AG08395 (cell line): ENCODE measurements at places on chromosomes 7 and 10.

DNA sequence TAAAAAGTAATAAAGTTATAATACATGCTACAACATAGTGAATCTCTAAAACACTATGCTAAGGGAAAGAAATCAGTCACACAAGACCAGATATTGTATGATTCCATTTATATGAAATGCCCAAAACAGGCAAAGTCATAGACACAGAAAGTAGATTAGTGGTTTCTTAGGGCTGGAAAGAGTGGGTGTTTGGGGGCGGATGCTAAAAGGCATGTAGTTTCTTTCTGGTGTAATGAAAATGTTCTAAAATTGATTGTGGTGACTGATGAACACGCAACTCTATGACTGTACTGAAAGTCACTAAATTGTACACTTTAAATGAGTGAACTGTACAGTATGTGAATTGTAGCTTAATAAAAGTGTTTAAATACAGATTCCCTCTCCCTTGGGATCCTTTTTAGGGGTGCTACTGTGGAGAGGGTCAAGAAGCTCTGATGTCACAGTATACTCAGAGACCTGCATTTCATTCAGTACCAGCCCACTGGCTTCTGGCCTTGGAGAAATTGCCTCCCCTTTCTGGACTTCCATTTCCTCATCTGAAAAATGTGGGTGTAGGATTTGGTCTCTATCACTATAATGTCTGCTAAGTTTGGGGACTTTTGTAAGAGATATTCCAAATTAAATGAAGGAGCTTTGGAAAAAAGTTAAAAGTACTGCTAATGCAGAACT, 46.4 kb downstream of the AOAH start:
- no peak for DNase-seq

GRCh38 chr7:112854169-112854568, 64.0 kb upstream of the TMEM168 start:
- DNase-seq = no peak

DNA sequence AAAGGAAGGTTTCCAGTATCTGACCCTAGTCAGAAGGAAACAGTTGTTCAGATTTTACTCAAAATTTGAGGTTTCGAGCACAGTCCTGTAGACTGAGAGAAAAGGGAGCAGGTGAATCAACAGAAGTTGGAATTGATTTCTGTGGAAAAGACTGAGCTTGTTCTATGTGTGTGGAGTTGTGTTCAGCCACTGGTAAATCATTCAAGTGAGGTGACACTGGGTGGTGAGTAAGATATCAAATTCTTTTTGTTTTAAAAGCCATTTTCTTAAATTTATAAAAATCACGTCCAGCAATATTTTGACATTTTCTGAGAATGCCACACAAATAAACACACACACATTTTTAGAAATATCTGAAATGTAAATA, 165.1 kb downstream of the HGF start:
- no peak for DNase-seq

DNA sequence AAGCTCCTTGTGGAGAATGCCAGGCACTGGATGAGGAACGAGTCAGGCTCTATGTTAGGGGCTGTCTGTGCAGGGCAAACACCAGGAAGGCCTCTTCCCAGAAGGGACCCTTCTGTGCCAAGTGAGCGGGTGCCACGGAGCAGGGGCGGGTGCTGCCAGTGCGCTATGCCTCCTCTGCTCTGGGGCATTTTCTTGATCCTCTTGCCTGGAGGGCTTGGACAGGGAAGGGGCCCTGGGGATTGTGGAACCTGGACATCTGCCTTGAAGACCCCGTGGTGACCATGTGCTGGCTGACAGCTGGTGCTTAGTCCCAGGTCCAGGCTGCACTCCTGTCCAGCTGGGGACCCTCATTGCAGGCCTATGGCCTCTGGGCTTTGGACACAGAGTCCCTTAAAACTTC, 15.4 kb upstream of the TBRG4 start:
- no peak for DNase-seq

DNA sequence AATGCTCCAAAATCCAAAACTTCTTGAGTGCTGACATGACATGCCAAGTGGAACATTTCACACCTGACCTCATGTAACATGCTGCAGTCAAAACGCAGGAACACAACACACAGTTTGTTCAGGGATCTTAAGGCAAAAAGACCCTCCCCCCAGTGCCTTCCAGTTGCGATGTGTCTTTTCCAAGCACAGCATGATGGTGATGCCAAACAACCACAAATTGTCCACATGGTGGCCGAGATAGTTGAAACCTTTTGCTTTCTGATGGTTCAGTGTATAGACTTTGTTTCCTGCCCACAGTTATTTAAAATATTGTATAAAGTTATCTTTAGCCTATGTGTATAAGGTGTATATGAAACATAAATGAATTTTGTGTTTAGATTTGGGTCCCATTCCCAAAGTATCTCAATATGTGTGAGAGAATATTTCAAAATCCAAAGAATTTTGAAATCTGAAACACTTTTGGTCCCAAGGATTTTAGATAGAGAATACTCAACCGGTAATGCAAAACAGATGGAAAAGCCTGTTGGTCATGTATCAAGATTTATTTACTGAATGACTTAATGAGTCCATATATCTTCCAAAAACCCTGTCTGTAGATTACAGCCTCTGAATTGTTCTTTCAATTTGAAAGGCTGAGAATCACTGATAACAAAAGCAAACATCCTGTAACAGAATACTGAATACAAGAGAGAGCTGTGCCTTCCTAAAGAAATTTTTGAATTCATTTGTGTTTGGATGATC, 93.4 kb upstream of the OIT3 start:
- no peak for DNase-seq

- DNase-seq = no peak
Measured at GRCh38 chr10:62671104-62671503, 133.4 kb upstream of the ADO start.

DNA sequence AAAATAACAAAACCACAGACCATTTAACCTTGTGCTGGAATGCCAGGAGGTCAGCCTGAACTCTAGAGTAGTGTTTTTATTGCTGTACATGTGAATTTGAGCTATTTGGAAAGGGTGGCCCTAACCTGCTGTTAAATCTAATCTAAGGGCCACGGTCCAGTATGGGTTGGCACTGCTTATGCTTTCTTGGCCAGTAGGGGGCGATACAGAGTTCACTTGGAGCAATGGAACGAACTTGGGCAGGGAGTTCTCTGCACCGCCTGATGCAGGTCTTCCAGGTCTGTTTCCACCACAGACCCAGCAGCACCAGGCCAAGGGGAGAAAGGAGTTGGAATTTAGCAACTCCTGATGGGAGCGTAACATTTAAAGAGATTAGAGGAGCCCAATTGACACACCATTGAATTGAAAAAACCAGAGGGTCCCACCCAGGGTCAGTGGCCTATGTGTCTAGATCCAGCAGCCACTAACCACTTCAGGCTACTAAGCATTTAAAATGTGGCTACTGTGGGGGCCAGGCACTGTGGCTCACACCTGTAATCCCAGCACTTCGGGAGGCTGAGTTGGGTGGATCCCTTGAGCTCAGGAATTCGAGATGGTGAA, 75.7 kb upstream of the EFCAB10 start:
- peak; percentile 39 for DNase-seq
